ENCODE measurements at places on chromosomes 2 and 18.

- DNase-seq: no peak
Observed at GRCh38 chr2:223880796-223881195, 43.4 kb upstream of the AP1S3 start.

GRCh38 chr2:223734346-223734745 lies 103.0 kb downstream of the AP1S3 start:
- DNase-seq: no peak

GRCh38 chr2:119005555-119005954 lies 63.6 kb downstream of the MARCO start:
- DNase-seq: no peak

DNA sequence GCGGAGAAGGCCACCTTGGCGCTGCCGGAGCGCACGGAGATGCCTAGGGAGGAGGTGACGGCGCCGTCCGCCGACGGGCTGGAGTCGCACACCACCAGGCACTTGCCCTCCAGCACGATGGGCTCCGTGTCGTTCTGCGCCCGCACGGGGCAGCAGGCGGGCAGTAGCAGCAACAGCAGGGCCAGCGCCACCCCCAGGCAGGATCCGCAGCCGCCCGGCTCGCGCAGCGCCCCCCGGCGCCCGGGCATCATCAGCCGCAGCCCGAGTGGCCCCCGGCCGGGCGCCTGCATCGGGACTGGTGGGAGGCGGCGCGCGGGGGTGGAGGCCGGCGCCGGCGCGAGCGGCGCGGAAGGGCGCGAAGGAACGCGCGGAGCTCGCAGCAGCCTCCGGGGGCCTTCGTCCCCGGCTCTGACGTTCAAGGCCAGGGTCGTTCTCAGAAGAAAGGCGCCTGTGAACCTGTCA lies 2.2 kb downstream of the CBLN2 start:
- no peak for DNase-seq

DNA sequence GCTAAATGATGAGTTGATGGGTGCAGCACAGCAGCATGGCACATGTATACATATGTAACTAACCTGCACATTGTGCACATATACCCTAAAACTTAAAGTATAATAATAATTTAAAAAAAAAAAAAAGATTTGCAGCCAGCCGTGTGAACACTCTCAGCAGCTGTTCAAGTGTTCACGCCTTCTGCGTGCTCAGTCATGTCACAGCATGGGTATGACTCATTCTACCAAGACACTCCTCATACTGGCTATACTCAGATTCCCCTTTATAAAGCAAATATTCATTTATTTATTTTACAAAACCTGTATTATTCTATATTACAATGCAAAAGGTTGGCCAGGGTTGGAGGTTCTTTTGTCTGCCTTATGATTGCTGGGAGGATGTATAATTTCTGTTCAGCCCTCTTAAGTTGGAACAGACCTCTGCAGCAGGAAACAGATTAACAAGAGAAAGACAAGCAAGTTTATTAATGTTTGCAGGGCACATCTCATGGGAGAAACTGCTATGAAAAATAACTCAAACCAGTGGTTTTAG lies 1230.6 kb upstream of the CHAC2 start:
- no peak for DNase-seq

- no peak for DNase-seq
Observed at GRCh38 chr2:172213116-172213860, 110.6 kb upstream of the DLX2 start.

DNA sequence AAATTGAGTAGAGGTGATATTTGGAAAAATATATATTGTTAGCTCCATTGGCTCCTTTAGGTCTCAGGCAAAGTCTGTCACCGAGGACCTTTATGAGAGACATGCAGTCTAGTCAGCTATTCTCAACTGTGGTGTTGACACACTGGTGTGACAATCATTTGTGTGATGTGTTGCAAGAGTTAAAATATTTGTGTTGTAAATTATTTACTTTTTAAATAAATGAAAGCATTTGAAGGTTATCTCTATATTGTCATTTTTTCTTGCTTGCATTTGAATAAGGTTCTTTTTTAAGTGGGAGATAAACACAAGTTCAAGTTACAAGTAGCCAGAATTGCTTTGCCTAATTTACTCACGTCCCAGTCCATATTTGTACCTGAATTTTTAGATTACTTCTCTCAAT lies 4.3 kb downstream of the REL start:
- no peak for DNase-seq

- no peak for DNase-seq
Observed at GRCh38 chr18:46856973-46857372, 60.3 kb downstream of the PIAS2 start.

GRCh38 chr18:25734336-25734735 lies 356.1 kb downstream of the SS18 start:
- no peak for DNase-seq

- no peak for DNase-seq
Observed at GRCh38 chr2:4914036-4914435, 778.1 kb upstream of the SOX11 start.

- no peak for DNase-seq
Observed at GRCh38 chr18:812376-813171, 532 bp upstream of the YES1 start.

DNA sequence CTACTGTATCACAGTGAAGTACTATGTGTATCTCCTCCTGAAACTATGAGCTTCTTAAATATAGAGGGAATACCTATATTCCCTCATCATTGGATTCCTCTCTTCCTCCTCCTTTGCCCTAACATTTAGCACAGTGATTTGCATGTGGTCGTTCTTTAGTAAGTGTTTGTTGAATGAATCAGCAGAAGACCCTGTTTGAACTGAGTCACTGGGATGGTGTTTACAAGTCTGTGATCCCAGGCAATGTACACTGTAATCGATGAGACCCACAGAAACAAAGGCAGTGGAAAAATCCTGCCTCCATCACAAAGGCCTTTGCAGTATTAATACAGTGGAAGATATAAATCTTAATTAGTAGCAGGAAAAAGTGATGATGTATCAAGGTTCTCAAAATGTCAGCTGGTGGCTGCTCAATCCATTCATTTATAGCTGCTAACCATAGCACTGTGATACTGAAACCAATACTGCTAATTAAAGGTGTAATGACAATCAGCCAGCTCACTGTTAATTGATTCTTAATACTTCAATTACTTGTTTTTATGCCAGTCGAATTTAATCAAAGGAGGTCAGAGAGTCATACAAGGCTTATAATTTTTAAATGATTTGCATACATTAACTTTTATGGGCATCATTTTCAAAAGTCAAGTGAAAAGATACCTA lies 20.8 kb upstream of the MYO3B start:
- DNase-seq: no peak

- no peak for DNase-seq
Observed at GRCh38 chr2:14420851-14421250, 211.7 kb upstream of the LRATD1 start.

GRCh38 chr2:70123051-70123828 lies 36.0 kb downstream of the PCBP1 start:
- DNase-seq: no peak

GRCh38 chr2:237315170-237315828 lies 98.7 kb downstream of the COL6A3 start:
- DNase-seq: no peak

GRCh38 chr2:232929303-232930058 lies 59.4 kb downstream of the SNORC start:
- no peak for DNase-seq

- DNase-seq: no peak
Observed at GRCh38 chr2:105362862-105363591, 25.7 kb downstream of the C2orf49 start.

- no peak for DNase-seq
Observed at GRCh38 chr18:28079883-28080282, 97.0 kb downstream of the CDH2 start.

GRCh38 chr2:212926940-212927339 lies 224.5 kb downstream of the IKZF2 start:
- DNase-seq: no peak

DNA sequence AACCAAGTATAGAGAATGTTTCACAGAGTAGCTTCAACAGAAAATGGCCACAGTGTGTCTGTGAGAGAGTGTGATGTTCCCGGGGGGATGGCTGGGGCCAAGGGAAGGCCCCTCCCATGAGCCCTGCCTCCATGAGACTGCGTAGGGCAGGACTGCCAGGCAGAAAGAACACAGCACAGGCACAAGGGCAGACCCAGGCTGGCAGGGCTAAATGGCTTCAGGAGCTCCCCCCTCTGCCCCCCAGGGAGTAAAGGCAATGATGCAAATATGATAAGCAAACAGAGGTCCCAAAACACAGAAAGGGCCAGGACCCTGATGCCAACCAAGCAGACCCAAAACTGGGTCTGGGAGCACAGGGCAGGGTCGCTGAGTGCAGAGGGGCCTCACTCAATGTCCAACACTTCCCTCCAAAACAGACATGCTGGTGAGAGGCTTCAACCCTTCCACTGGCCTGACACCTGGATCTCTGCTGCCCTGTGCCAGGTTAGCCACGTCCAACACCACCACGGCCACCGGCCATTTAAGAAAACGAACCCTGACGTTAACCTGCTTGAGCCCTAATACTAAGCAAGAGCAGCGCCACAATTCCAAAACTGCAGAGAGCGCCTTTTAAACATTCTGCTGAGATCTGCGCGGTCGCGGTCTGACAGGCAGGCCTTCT lies 90.3 kb downstream of the HDAC4 start:
- no peak for DNase-seq

DNA sequence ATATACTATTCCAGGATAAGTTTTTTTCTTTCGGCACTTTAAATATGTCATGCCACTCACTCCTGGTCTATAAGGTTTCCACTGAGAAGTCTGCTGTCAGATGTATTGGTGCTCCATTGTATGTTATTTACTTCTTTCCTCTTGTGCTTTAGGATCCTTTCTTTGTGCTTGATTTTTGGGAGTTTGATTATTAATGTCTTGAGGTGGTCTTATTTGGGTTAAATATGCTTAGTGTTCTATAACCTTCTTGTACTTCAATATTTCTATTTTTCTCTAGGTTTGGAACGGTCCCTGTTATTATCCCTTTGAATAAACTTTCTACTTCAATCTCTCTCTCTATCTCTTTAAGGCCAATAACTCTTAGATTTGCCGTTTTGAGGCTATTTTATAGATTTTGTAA lies 28.3 kb downstream of the STPG4 start:
- no peak for DNase-seq

- no peak for DNase-seq
Observed at GRCh38 chr2:164717000-164717803, 95.9 kb upstream of the GRB14 start.

DNA sequence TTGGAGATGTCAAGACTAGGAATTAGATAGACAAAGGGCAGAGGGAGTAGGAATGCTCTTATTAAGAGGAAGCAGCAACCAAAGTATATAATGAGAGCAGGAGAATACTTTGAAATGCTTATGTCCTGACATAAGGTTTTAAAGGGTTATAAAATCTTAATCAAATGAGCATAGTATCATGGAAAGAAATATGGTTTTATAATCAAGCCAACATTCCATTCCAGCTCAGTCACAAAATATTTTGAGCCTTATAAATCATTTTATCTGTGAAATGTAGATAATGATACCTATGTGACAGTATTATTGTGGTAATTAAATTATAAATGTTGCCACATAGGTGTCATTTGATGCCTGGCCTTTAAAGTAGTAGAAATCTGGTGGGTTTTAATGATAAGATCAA lies 17.6 kb downstream of the VSNL1 start:
- no peak for DNase-seq

GRCh38 chr2:234491897-234492296 lies 5.0 kb downstream of the ARL4C start:
- DNase-seq: no peak

GRCh38 chr18:71986351-71987050 lies 557.6 kb downstream of the CBLN2 start:
- no peak for DNase-seq

DNA sequence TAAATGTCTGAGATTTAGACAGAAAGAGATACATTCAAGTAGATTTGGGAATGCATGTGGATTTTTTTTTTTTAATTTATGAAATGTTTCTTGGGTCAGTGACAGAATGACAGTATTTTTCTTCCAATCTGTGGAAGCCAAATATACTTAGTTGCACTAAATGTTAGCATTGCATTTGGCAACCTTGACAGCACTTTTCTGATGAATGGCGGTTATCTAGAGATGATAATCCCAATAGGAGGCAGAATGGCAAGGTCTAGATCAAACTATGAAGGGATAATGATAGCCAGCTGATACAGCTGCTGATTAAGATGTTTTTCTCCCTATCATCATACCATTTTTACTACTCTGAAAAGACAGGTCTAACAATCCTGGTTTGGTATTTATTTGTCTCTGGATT lies 174.5 kb upstream of the STON1 start:
- DNase-seq: no peak
